Activated naive CD8-positive, alpha-beta T cell treated with anti-CD3 and anti-CD28 coated beads, Interleukin-2, amount 50 U/mL, for 16 hours (primary cell): ENCODE measurements at places on chromosomes 4 and X.

- DNase-seq, result no peak
These were observed 9.5 kb downstream of the CXCL13 start for GRCh38 chr4:77615153-77615552.

GRCh38 chrX:17082831-17083230 lies 136.4 kb downstream of the REPS2 start:
- DNase-seq, result no peak

- no peak for DNase-seq
These were observed 2.1 kb downstream of the APLN start for GRCh38 chrX:129652565-129653169.

- DNase-seq, result no peak
These were observed 369.4 kb upstream of the CNKSR2 start for GRCh38 chrX:21004835-21005234.

DNA sequence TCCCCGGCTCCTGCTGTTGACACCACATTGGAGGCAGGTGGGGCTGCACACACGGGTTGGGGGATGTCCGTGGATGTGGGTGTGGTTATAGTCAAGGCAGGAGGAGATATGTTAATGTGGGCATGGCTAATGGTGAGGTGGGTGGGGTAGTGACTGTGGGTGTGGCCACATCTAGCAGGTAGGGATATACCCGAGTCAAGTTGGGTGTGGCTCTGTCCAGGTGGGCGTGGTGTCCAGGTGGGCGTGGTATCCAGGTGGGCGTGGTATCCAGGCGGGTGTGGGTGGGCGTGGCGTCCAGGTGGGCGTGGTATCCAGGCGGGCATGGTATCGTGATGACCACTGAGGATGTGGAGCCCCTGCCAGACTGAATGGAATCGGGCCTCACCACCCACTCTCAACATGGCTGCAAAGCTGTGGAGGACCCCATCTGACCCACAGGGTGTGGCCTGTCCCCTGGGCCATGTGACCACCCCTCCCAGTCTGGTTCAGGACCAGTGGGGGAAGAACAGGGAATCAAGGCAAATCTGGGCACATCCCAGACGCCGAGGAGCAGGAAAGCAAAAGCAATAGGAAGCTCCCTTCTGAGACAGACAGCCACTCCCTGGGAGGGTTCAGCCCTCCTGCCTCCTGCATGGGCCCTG lies 21.0 kb downstream of the MAN2B2 start:
- DNase-seq, result no peak

- no peak for DNase-seq
These were observed 2.0 kb downstream of the ATP6AP1 start for GRCh38 chrX:154430479-154430878.

DNA sequence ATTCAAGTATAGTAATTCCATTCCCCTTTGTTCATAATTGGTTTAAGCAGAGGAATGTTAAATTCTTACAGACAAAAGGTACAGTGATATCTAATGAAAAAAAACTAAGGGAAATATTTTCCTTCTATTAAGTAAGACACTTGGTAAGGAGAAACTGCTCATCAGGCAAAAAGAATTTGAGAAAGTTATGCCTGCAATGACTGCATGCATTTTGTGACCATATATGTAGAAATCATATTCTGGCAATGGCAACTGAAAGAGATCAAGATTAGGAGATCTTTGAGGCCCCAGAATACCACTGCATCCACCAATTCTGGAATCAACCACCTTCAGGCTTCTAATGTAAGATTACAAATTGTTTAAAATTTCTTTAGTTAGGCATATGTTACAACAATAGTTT lies 364.8 kb downstream of the PCDH10 start:
- DNase-seq, result no peak
